Psoas muscle (tissue), 8 donors: ENCODE measurements at places on chromosomes 12 and 14. TPM values are rescaled to one million over a fixed set of nuclear protein-coding genes. Genes with fewer than 3 reads are reported as not detected.

GRCh38 chr12:94676922-94677321 lies 26.6 kb upstream of the TMCC3 start:
- no peak overlapping the region for H3K27ac ChIP-seq
- DNase-seq = no peak
- H3K27me3 ChIP-seq = no peaks in the 10 kb centered on the region
- no peak overlapping the region for H3K4me3 ChIP-seq

DNA sequence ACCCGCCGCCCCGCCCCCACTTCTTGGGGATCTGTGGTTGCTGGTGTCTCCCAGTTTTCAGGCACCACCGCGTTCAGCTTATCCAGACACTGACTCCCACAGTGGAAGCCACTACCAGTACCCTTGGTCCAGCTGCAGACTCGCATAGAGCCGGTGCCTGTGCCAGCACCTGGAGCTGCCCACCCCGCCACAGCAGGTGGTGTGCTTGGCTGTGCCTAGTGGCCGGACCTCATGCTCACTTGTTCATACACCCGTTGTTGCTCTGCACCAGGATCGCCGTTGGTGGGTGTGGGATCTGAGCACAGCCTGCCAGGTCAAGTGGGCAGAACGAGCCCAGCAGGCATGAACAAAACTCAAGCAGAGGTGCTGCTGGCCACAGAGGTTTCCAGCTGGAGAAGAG lies 673.2 kb downstream of the RERGL start:
- no peaks in the 10 kb centered on the region for H3K4me1 ChIP-seq
- H3K36me3 ChIP-seq = no peaks in the 10 kb centered on the region
- DNase-seq = peak; percentile 36
- no peak overlapping the region for H3K27ac ChIP-seq
- no peak overlapping the region for H3K4me3 ChIP-seq

DNA sequence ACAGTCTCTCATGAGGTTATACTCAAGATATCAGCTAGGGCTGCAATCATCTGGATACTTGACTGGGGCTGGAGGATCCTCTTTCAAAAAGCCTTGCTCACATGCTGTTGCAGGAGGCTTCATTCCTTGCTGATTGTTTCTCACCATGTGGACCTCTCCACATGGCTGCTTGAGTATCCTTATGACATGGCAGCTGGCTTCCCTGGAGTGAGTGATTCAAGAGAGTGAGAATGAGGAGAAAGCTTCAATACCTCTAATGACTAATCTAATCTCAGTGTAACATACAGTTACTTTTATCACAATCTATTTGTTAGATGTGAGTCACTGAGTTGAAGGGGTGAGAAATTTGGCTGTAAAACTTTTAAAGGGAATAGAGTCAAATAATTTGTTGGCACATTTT lies 14.4 kb upstream of the SDR39U1 start:
- no peaks in the 10 kb centered on the region for H3K27me3 ChIP-seq
- no peak overlapping the region for H3K27ac ChIP-seq
- no peaks in the 10 kb centered on the region for H3K36me3 ChIP-seq
- no peaks in the 10 kb centered on the region for H3K4me1 ChIP-seq
- H3K4me3 ChIP-seq = no peak overlapping the region

DNA sequence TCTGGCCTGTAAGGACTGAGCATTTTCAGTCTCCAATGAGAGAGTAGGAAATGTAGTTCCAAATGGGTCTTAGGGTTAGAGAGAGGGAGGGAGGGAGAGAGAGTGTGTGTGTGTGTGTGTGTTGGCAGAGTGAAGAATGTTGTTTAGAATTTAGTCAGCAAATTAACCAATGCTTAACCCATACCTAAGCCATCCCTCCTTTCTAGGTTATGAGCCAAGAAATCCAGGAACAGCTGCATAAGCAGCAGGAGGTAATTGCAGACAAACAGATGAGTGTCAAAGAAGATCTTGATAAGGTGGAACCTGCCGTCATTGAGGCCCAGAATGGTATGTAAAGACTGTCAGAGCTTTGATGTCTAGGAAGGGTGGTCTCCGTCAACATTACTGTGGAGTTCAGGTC lies 56.9 kb downstream of the HSP90AA1 start:
- H3K27me3 ChIP-seq = no peaks in the 10 kb centered on the region
- H3K4me1 ChIP-seq = no peaks in the 10 kb centered on the region
- DNase-seq = no peak
- H3K4me3 ChIP-seq = no peak overlapping the region

DNA sequence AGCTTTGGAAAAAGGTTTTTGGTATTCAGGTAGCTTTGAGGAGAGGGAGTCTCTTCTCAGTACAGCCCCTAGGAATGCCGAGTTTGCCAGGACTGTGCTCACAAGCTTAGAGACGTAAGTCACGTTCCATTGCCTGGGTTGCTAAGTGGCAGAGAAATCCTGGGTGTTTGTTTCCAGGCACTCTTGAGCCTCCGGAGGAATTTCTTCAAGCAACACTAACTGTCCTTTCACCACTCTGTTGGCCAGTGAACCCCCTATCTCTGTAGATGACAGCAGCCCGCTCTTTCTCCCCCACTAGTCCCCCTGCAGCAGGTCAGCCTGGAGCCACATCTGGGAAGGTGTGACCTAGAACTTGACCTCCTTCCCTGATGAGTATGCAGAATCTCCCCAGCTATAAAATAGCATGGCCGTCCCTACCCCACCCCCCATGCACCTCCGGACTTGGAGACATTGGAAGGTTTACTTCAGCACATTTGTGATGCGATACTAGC lies 162.7 kb downstream of the ZFP36L1 start:
- no peak for DNase-seq
- peaks cover 22% of the 10 kb centered on the region for H3K4me1 ChIP-seq
- no peaks in the 10 kb centered on the region for H3K27me3 ChIP-seq
- no peak overlapping the region for H3K4me3 ChIP-seq
- H3K36me3 ChIP-seq = no peaks in the 10 kb centered on the region
- no peak overlapping the region for H3K27ac ChIP-seq

Gene OVCH1
- 0.13 TPM for total RNA-seq

Gene NEUROD4
- total RNA-seq = not detected
